NCI-H1092 (cell line): ENCODE measurements at places on chromosomes 1 and 21.

GRCh38 chr1:182185842-182186756, 124.6 kb upstream of the ZNF648 start:
- DNase-seq, result no peak

DNA sequence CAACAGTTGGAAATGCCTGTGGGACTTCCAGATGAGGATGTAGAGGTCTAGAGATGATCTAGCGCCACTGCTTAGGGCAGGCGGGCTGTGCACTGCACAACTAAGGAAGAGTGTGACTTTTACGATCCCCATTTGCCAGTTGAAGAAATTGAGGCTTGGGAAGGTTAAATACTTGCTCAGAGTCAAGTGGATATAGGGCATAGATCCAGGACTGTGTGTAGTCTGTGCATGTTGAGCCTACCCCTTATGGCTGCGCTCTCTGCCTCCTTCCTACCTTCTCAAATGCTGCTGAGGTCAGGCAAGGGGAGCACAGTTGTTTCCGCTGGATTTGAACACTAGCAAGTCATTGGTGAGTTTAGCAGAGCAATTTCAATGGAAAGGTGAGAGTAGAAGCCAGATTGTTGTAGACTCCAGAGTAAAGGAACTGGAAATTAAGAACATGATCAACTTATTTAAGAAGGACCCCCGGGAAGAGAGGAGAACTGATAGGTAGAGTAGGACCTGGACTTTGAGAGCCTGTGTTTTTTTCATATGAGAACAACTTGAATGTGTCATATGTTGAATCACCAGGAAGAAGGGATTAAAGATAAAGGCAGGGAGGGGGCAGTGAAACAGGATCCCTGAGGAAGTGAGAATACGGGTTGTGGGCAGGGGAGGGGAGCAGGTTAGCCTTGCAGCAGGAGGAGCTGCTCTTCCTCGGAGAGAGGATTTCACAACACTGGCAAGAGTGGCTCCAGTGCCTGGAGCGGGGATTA, 2.7 kb downstream of the CAPN2 start:
- DNase-seq, result no peak

- no peak for DNase-seq
These were observed 23.1 kb upstream of the IGSF5 start for GRCh38 chr21:39721885-39722284.

- DNase-seq, result no peak
These were observed 2.0 kb downstream of the PCP4 start for GRCh38 chr21:39869141-39869818.

DNA sequence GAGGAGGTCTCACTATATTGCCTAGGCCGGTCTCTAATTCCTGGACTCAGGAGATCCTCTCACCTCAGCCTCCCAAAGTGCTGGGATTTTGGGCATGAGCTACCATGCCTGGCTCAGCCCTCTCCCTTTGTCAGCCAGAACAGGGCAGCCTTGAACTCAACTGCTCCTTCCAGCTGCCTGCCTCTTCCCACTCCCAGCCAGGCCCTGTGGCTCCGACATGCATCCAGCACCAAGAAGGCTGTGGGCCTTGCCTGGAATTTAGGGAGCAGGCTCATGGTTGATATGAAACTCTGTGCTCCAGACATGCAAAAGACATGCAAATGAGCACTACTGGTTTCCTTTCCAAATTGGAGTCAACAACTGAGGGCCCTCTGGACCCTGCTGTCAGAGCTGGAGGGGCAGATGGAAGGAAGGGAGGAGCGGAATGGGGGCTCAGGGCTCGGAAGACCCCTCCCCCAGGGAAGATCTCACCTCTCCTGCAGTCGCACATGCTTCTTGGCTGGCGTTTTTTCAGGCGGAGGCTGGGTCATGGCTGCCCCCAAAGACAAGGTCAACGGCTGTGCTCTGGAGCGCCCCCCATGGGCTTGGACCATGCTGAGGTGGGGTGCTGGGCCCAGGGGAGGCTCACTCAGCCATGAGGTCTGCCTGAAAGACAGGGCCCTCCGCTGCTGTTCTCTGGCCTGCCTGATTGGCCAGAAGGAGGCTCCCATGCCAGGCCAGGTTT, 1.4 kb downstream of the PTPN7 start:
- DNase-seq, result no peak

DNA sequence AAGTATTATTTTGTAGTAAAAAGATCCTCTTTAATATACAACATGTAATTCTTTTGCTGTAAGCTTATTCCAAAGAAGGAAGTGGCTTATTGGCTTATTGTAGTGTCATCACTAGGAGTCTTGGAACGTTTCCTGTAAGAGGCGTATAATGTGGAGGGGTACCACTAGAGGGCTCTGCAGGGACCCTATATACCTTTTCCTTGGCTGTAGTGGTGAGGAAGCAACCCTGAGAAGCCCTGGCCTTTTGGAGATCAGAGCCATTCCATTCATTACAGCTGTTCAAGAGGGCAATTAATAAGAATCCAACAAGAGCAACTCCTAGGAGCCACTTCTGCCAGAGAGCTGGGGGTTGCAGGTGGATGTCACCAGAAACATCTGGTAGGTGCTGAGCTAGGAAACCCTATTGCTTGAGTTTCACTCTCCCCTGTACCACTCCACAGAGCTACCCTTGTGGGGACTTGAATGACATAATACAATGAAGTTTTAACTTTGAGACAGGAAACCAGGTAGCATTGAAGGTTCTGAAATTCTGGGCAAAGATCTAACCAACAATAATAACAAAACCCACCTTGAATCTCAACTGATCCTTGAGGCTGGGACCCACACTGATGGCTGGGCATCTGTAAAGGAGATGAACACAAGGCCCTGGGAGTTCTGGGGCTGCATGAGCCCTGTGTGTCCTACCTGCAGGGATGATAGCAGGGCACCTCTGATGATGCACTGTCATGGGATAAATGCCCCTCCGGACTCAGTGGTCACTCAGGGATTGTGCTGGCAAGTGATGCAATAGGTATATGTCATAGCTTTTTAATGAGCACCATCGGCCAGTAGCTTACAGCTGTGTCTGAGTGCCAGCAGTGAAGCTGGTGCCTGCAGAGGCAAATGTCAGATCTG, 160.2 kb upstream of the COA6 start:
- DNase-seq, result peak; percentile 49

DNA sequence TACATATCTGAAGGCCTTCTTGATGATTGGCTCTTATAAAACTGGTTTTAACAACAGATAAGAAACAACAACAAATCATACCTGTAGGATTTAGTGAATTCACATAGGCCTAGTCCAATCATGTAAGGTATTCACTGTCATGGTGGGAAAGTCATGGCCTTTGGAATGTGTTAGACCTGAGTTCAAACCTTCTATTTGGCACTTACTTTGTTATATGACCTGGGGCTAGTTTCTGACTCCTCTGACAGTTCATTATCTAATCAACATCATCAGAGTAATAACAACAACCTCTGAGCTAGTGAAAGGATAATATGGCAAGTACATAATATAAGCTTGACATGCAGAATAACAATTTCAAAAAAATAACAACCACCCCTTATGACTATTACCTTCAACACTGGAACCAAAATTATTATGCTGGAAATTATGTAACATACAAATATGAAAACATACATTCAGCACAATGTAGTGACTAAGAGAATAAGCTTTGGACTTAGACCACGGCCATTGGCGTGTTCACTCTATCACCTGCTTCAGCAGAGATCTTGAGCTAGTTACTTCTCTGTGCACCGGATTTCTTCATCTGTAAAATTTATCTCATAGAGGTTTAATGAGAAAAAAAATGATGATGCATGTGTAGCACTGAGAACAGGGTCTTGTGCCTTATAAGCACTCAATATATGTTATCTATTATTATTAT, 597.6 kb downstream of the LMO4 start:
- no peak for DNase-seq

- DNase-seq, result peak; percentile 53
These were observed at the start of gene SELENON for GRCh38 chr1:25799935-25800702. Gene SELENON (plus strand): TSS chr1:25800193. CDS start chr1:25800231, 38 bp downstream.

DNA sequence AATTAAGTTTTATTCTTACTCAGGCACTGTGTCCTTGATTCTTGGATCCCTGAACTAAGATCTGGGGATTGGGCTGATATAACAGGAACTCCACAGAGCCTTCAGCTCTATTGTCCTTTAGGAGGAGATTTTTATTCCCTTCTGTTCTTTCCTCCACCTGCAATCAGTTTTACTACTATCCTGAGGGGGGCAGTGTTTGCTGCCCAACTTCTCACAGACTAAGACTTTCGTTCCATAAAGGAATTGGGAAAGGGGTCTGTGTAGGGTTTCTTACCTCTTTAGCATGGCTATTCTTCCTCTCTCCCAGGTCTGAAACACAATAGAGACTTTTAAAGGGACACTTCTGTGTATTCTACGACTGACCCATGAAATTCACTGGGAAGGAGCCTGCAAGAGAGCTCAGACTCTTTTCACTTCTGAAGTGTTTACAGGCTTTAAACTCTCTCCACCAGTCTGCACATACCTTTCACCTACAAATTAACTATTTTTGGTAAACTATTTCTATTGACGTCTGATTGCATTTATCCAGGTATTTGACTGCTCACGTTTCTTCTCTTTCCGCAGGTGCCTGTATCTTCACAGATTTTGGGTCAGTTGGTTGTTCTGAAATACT, 103.3 kb upstream of the DEPDC1 start:
- no peak for DNase-seq

DNA sequence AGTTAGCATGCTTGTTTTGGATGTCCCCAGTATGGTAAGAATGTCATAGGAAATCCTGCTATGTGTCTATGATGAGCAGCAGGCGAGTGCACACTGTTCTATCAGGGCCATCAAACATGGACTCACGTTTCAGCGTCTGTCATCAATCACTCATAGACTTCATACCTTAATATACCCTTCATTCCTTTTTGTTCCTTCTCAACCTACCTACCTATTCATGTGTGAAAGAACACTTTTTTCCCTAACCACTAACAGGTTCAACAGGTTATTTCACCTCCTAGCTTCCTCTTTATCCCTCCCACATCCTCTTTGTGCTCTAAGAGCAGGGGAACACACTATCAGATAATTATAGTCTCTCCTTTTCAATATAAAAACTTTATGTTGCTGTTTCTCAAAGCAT, 300.6 kb downstream of the TM2D1 start:
- DNase-seq, result no peak

GRCh38 chr1:30290581-30290980, 432.8 kb downstream of the MATN1 start:
- DNase-seq, result no peak

DNA sequence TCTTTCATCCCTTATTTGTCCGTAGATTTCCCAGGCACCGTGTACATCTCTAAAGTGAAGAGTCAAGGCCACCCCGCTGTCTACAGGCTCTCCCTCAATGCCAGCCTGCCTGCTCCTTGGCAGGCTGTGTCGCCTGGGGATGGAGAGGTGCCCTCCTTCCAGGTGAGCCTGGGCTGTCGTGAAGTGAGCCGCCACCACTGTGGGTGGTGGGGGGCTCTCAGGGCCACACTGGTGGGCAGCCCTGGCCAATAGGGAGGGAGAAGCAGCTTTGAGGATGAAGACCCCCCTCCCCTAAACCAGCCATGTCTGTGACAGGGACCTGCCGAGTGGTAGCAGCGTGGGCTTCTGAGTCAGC, 46.2 kb downstream of the DISP3 start:
- no peak for DNase-seq

DNA sequence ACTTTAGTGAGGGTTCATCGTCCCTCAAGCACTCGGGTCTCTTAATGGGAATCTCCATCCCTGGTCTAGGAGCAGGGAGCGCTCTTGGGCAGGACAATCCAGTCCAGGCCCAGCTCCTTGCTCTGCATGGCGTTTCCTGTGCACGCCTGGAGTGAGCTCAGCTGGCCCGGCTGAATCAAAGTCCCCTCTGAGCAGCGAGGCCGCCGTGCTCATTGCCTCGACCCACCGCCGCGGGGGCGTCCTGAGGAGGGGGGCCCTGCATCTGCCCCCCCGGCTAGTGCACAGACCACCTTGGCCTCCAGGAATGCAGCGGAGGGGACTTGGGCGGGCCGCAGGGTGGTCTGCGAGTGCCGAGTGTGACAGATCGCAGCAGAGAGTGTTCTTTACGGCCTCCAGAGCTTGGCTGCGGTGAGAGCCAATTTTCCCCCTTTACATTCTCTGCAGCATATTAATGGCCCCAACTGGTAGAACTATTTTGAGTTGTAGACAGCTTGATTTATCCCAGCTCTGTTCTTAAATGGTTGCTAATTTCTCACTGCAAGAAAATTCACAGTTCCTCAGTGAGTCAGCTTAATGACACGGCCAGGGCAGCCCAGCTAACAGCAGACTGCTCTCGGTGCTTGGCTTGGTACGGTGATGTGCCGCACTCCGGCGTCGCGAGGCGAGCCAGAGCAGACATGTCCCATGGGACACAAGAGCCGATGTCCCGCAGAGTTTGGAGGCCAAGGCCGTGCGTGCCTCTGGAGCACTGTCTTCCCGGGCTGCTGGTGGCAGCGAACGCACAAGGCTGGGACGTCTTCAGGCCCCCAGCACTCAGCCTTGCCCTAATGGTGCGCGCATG, 39.8 kb downstream of the SNAP47 start:
- DNase-seq, result no peak
